NCI-H146 (cell line): ENCODE measurements at places on chromosomes 5 and 9.

DNA sequence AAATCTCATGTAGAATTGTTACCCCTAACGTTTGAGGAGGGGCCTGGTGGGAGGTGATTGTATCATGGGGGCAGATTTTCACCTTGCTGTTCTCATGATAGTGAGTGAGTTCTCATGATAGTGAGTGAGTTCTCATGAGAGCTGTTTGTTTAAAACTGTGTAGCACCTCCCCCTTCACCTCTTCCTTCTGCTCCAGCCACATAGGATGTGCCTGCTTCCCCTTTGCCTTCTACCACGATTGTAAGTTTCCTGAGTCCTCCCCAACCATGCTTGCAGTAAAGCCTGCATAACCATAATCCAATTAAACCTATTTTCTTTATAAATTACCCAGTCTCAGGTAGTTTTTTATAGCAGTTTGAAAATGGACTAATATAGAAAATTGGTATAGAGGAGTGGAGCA lies 1783.7 kb upstream of the CDH9 start:
- DNase-seq: no peak

DNA sequence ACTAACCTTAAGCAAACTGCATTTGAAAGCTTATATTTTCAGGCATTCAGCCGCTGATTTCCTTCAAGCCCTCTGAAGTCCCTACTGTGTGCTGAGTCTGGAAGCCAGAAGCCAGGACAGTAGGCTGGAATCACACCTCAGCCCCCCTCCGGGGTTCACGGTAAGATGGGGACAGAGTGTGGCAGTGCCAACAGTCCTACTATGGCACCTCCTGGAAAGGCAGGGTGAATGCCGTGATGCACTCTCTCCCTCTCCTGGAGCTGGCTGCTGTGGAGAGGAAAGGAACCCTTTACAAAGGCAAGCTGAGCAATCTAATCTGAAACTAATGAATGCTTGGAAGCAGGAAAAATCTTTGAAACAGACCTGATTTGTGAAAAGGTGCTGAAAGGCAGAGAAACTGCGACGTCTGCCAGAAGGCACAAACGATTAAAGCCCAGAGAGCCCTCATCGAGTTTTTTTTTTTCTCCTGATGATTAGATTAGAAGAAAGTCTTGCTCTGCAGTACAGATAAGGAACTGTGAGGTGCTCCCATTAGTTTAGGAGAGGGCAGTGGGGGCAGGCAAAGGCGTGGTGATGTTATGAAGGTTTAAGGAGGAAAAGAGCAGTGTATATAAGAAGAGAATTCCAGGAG lies 21.0 kb downstream of the ANKH start:
- DNase-seq: no peak

DNA sequence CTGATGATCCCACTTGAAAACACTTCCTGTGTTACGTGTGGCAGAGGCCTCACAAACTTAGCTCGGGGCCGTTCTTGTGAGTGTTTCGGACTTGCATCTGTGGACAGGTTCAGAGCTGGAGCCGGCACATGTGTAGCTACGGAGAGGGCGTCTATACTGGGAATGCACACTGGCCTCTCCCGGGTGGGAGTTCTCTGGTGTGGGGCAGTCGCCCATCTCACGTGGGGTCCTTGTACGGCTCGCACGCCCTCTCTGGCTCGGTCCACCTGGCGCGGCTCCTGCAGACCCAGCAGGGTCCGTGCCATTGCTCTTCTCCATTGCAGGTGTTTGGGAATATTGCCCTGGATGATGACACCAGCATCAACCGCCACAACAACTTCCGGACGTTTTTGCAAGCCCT lies 197.9 kb downstream of the CACNA1B start:
- DNase-seq: no peak

DNA sequence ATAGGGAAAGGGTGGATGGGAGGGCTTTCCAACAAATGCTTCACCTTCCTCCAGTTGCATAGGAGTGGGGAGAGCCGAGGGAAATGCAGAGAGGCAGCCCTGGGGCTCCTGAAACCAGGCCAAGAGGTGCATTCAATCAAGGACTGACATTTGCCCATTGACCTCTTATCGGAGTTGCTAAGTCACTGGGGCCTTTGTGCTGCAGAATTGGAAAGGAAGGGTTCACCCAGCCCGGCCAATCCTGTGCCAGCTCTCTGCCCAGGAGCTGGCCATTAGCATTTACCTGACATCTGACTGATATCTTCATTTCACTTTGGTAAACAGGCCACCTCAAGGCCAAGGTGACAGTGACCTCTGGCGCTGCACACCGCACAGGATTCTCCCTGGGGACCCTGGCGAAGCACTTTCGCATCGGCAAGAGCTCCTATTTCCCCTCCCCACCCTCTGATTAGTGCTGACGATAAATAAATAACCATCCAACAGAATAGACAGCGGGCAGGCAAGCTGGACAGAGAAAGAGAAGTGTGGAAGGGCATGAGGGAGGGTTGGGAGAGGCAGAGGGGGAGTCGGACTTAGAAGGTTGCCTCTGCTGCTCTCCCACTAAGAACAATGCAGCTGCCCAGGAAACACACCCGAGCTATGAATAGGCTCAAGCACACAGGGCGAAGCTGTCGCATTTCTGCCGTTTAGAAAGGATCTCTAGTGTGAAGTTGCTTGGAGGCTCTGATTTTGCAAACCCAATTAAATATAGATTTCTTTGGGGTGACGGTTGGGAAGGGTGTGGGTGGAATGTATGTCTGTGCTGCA lies 57.0 kb upstream of the BOD1 start:
- DNase-seq: peak; percentile 7

DNA sequence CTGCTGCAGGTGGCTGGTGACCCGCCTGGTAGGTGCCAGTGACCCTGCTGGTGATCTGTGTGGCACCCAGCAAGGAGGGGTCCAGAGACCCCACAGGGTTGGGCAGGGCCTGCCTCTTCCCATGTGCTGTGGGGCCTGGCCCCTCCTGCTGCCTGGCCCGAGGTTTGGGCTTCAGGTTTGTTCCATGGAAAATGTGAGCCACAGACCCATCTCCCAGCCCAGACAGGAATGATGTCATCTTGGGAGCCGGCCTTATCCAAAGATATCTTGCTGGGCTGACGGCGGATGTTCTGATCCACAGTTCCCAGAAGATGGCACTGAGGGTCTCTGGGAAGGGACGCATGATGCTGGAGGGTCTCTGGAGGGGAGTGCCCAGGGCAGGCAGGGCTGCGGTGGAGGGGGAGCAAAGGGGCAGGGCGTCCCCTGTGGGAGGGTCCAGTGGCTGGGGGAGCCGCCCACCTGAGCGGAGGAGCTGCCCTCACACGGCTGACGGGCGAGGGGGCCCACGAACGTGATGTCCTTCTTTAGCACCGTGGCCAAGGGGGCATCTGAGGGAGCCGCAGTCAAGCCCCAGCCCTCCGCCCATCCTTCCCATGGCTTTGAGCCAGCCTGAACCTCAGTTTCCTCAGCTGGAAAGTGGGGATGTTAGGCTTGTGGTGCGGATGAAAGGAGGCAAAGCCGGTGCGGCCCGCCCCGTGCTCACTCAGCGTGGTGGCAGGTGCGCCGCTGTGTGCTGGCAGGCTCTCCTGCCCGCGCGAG lies 68.1 kb downstream of the COL5A1 start:
- no peak for DNase-seq

GRCh38 chr9:32350682-32351081 lies 33.8 kb upstream of the ACO1 start:
- DNase-seq: peak; percentile 49

GRCh38 chr5:10352430-10353240 lies 860 bp upstream of the MARCHF6 start:
- peak; percentile 64 for DNase-seq

DNA sequence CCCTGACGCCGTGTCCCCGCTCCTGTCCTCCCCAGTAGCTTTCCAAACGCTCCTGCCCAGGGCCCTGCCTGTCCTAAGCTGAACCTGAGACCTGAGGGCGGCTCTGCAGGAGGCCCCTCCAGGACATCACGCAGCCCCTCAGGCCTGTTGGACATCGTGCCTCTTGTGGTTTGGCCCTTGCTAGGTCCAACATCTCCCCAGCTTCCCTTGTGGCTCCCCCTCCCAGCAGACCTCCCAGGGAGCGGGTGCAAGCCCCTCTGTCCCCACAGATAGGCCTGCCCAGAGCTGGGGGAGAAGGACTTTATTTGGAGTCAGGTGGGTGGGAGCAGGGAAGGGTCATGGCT lies 4.1 kb downstream of the OBP2B start:
- no peak for DNase-seq

- peak; percentile 59 for DNase-seq
These were observed 594 bp downstream of the FAM120A start for GRCh38 chr9:93451849-93452709.

- DNase-seq: peak; percentile 96
These were observed 357.5 kb downstream of the TAF11L14 start for GRCh38 chr5:17991775-17992174.

DNA sequence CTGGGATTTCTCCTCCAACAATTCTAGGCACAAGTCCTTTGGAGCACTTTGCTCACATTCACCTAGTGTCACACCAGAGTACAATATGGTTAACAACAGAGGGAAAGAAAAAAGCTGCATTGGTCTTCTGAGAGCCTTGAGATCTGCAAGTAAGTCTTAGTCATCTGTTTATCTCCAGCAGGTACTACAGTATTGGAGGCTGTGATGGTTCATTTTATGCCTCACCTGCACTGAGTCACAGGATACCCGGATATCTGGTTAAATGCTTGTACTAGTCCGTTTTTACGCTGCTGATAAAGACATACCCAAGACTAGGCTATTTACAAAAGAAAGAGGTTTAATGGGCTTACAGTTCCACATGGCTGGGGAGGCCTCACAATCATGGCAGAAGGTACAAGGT lies 525.0 kb downstream of the NR2F1-AS1 start:
- no peak for DNase-seq

- peak; percentile 43 for DNase-seq
These were observed 710 bp upstream of the PIP5KL1 start for GRCh38 chr9:127931092-127931881.

- DNase-seq: no peak
These were observed 145.5 kb downstream of the ERCC6L2 start for GRCh38 chr9:96020792-96021550.

DNA sequence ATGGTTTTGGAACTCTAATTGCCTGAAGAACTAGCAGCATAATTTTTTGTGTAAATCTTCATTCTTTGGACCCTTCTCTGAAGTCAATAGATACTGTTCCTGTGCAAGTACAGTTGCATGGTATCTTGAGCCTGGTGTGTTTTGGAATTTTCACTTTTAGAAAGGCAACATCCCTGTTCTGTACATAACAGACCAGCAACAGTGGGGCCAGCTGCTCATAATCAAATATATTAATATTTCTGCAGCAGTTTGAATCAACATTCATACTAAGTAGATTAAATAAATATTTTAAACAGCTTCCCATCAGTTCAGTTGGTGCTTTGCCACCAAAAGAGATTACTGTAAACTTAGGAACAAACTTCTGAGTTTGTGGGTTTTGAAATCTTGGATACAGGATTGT lies 97.9 kb downstream of the CD180 start:
- DNase-seq: no peak

- DNase-seq: no peak
These were observed 578 bp upstream of the TNFAIP8 start for GRCh38 chr5:119355244-119355638.

- no peak for DNase-seq
These were observed 30.9 kb upstream of the DAB2 start for GRCh38 chr5:39455645-39456044.

- no peak for DNase-seq
These were observed 40.0 kb downstream of the DAPK1 start for GRCh38 chr9:87537625-87538024.

- no peak for DNase-seq
These were observed 23.0 kb downstream of the SPEF2 start for GRCh38 chr5:35640623-35641022.

GRCh38 chr5:77066823-77067442 lies 20.2 kb downstream of the ZBED3 start:
- no peak for DNase-seq

DNA sequence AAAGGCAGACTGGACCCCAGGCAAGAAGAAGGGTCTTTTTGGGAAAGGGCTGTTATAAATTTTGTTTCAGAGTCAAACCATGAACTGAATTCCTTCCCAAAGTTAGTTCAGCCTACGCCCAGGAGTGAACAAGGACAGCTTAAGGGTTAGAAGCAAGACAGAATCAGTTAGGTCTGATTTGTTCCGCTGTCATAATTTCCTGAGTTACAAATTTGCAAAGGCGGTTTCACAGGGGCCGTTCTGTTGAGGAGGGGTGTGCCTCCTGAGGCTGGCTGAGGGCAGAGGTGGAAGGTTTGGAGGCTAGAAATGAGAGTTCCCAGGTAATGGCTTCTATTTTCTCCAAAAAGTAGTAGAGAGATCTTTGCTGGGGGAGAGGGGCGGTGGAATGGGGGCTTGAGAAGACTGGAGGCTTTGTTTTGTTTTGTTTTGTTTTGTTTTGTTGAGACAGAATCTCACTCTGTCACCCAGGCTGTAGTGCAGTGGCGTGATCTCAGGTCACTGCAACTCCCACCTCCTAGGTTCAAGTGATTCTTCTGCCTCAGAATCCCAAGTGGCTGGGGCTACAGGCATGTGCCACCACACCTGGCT lies 4.1 kb upstream of the CERCAM start:
- DNase-seq: no peak

- no peak for DNase-seq
These were observed 65.9 kb upstream of the PLPP1 start for GRCh38 chr5:55600497-55601203.

GRCh38 chr5:133564921-133565565 lies 47.3 kb downstream of the FSTL4 start:
- DNase-seq: no peak

DNA sequence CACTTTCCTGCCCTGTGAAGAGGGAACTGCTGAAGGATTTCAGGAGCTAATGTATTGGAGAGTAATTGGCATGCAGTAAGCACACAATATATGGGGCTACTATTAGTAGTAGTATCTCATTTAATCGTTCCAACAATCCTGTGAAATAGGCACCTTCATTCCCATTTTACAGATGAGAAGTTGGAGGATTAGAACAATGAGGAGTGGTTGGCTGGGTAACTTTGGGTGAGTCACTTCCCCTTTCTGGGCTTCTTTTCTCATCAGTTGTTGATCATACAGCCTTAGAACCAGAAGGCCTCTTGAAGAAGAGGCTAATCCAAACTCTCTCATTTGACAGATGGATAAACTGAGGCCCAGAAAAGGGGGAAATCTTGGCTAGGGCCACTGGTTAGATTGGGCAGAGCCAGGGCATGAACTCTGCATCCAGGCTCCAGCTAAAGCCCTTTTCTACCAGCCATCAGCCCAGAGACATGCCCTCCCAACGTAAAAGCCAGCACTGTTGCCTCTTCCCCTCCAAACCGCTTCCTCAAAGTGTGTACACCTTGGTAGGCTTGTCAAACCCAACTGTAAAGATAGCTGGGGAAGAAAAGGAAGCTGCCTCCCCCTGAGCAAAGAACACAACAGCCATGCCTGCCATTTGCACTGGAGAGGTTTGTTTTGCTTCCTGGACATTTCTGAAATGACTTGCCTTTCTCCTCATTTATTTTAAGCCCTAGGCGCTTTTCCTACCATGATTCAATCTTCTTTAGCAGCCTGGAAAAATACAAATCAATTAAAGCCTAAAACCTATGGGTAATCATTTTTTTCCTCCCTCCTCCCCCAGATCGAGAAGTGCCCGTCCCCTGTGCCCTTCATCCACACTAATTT lies 992 bp downstream of the SPACA9 start:
- no peak for DNase-seq

DNA sequence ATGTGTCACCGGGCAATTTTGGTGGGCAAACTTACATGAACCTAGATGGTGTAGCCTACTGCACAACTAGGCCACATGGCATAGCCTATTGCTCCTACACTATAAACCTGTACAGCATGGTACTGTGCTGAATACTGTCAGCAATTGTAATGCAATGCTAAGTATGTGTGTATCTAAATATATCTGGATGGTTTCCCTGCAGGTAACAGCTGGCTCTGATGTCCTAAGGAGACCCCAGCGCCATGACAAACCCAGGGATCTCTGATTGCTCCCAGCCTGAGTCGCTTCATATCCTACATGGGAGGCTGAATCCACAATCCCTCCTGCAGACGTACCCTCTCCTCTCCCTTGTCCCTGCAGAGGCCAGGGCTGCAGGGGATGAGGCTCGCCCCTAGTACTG lies 26.6 kb upstream of the TTLL11 start:
- DNase-seq: no peak
